ENCODE measurements at places on chromosomes 2 and 18.

GRCh38 chr18:64202210-64202836 is 53.4 kb upstream of the LINC00305 start:
- DNase-seq = no peak

- no peak for DNase-seq
Measured at GRCh38 chr18:20963027-20963426, 148.6 kb downstream of the ROCK1 start.

DNA sequence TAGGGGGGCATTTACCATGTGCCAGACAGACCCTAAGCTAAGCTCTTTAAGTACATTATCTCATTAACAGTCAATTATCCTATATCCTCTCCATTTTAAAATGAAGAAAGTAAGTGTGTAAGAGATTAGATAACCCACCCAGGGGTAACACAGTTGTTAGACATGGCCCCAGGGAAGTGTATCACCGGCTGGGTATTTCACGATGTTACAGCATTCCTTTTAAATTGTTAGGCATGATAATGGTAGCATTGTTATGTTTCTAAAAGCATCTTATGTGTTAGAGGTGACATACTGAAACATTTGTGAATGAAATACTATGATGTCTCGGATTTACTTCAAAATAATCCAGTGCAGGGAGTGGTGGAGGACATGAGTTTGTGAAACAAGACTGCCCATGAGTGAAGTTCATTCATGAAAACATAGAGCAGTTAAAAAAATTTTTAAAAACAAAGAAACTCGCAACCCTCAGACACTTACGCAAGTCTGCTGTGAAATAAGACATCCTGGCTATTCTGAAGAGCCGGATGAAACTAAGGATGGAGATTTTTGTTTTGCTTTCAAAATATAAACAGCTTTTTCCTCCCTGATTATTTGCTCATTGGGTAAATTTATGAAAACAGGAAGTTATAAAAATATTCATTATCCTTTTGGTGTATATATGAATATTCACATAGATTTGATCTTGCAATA is 54.9 kb downstream of the IL1RL2 start:
- no peak for DNase-seq

- no peak for DNase-seq
Measured at GRCh38 chr2:191151331-191151730, 537 bp upstream of the STAT4 start.

DNA sequence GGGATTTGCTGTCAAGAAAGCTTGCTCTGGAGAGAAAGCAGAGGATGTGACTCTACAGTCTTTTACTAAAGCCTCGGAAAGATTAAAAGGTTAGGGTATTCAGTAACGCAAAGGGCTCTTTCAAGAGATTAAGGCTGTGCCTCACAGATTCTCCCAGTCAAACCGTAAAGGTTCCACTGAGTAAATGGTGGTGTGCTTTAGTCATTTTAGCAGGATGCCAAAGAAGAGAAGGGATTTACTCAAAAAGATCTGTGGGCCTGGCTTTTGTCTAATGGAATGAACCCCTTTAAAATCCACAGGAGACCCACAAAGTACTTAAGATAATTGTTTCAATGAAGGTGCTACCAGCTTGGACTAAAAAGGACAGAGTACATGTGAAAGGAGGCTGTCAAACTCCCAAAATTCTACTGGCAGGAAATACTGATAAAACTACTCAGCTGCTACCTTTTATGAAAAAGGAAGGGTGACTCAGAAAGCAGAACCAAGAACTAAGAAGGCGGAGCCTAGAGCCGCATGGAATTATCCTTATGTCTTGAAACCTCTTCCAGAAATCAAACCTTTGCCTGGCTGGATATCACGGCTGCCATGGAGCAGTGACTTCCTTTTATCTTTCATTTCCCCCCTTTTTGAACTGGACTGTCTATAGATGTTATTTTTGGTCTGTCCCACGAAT is 670.2 kb upstream of the ZEB2 start:
- DNase-seq = no peak

DNA sequence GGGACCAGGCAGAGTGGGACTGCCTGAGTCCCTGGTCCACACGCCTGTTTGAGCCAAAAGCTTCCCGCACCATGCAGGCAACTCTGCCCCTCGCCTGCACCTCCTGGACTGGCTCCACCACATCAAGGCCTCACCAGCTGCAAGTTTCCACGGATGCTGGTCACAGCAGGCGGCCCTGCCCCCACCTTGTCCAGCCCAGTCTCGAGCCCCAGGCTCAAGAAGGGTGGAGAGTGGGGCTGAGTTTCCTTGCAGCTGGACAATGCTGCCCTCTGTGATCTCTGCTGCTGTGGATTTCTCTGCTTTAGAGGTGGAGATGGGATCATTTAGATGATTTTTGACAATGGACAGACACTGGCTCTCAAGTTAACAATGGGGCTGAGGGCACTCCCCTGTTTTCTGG is 74.9 kb downstream of the MTCL1 start:
- DNase-seq = no peak

GRCh38 chr2:218028189-218028495 is 25.3 kb upstream of the TNS1 start:
- no peak for DNase-seq

- no peak for DNase-seq
Measured at GRCh38 chr2:137870682-137871081, 93.6 kb upstream of the HNMT start.

DNA sequence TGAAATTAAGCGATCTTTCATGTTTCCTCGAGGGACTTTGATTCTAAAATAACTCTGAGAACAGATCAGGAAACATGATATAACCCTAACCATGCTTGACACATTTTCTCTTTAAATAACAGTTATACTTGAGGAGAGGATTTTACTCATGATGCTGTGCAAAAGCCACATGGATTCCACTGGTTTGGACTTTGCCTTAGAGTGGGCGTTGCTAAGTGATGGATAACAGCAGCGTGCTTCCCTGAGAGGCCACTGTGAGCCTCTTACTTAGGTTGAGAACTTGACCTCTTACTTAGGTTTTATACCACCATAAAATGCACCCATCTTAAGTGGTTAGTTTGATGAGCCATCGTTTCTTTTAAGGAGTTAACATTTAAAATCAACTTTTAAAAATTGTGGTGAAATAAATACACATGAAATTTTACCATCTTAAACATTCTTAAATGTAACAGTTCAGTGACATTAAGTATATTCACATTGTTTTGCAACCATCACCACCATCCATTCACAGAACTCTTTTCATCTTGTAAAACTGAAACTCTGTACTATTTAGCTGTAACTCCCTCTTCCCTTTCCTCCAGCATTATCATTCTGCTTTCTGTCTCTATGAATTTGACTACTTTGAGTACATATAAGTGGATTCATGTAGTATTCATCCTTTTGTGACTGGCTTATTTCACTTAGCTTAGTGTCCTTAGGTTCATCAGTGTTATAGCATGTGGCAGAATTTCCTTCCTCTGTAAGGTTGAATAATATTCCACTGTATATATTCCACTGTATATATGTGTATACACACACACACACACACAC is 22.6 kb downstream of the ANXA4 start:
- DNase-seq = no peak

DNA sequence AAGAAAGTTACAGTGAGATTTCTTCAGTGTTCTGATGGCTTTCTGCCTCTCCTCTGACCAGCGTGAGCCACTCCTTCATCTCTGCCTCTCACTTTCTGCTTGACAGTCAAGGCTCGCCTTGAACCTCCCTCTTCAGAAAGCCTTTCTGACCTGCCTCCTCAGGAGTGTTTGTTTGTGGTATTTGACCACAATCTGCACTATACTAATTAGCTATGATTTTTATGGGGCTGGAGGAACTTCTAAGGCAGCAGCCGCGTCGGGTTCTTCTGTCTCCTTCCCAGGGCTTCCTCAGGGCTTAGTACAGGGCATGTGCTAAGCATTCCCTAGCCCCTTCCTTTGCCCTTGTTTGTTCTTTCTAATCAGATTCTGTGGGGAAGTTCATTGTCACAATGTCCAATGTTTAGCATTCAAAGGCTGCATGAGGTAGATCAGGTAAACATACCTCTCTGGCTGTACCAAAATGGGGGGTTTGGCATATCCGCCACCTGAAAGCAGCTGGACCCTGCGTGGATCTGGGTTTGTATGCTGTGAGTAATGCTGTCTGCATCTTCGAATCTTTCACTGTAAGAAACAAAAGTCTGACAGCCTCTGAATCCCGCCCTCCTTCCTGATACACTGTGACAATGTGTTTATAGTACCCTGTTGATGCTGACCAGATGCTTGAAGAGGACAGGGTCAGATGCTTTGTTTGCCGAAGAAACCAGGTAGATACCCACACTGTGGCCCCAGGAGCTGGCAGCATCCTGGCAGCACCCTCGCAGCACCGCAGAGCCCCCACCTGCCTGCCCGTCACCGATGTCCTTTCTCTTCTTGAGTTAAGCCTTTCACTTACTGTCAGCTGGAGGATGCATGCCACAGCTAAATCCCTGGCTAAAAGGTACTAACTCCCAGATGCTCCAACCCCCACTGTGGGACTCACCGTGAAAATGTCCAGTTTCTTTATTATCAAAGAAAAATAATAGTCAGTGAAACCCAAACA is 260.8 kb upstream of the HDAC4 start:
- no peak for DNase-seq

DNA sequence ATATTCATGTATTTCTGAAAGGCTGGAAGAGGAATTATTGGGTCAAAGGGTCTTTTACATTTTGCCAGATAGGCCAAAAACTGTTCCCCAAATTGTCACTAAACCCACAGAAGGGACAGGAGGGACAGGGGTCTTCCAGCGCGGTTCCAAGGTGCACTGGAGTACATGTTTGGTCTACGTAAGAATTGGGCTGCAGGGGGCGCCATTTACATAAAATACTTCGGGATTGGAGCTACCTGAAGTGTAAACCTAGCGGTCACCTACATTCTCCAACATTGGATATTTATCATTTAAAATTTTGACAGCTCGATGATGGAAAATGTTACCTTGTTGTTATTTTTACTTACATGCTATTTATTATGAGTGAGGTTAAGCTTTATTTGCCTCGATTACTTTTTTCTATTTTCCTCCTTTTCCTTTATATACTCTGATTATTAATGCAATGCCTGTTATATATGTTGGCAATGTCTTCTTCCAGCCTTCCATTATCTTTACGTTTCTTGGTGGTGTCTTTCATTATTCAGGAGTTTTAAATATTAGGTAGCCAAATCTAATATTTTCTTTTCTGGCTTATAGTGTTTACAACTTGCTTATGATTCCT is 43.0 kb upstream of the RAB6C start:
- DNase-seq = peak; percentile 45

- no peak for DNase-seq
Measured at GRCh38 chr2:218435003-218435982, 16.4 kb downstream of the VIL1 start.

GRCh38 chr2:218381916-218382366 is at the start of gene SLC11A1:
TSS of gene SLC11A1 (plus strand) at chr2:218382273. CDS start at chr2:218382369, 96 bp downstream.
- DNase-seq = no peak

DNA sequence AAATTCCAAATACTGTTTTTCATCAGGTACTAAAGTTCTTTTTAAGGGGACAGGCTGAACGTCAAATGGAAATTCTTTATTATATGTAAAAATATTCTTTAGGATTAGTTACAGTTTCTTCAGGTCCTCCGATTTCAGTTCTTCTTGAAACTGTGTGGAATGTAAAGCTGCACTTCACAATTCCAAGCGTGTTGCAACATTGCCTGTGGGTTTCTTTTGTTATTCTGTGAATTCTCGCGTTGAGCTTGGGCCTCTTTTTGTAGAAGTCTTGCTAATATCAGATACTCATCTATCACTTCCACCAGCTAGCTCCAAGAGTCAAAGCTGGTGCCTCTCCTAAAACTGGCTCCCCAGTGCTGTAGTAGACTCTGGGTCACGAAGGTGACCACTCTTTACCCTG is 642.6 kb downstream of the METTL4 start:
- no peak for DNase-seq

DNA sequence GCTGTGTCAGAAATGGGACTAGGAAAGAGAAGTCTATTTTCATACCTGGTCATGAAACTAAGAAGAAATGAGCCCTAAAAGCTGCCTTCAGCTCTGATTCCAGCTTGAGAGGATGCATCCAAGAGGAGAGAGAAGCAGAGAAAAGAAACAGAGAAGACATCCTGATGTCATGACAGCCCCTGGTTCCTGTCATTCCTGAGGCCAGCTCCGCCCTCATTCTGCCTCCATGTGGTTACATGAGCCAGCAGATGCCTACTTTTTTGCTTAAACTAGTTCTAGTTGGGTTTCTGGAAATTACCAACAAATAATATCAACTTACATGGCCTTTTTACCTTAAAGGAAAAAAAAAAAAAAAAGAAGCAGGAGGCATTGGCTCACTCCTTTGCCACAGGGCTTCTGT is 14.1 kb upstream of the ACKR3 start:
- DNase-seq = no peak

GRCh38 chr18:50189160-50189559 is 5.8 kb downstream of the MYO5B start:
- no peak for DNase-seq

- DNase-seq = peak; percentile 3
Measured at GRCh38 chr2:25981596-25982272, 563 bp downstream of the KIF3C start.

DNA sequence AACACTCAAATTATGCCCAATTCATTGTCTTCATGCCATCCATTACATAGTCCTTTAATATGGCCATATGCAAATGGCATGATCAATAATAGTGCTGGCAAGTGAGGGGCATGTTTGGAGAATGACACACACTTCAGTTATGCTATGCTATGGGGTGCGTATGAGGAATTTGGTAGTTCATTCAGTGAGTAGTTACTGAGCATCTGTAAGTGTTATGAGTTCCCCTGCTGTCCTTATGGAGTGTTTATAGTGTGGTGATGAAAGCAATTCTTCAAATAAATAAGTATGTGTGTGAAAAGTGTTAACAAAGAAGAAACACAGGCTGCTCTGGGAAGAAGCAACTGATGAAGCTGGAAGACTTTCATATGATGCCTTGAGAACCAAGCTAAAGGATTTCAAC is 383.7 kb upstream of the SLC14A2 start:
- DNase-seq = no peak

DNA sequence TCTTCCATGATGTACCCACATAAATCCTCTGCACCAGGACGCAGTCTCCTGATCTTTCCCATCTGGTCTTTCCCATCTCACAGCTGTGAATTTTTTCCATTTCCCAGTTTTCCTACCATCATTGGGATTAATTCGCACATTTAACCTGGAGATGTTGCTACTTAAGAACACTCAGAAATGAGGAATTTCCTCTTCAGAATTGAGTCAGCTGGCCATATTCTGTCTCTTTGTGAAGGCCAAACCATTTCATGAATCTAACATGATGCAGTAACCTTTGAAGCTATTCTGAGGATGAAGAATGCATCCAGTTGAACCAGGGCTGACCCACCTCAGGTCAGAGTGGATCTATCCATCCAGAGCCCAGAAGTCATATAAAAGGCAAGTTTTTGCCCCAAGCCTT is 326.8 kb downstream of the SETBP1 start:
- DNase-seq = no peak

DNA sequence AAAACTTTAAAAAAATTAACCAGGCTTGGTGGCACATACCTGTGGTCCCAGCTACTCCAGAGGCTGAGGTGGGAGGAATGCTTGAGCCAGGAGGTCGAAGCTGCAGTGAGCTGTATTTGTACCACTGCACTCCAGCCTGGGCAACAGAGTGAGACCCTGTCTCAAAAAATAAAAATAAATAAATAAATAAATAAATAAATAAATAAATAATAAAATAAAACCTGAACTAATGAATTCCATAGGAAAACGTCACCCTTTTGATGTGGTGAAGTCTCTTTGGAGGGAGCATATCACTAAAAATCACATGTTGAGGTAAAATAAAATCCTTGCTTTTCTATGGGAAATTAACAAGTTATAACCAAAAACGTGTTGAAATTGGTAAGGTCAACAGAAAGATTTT is 29.6 kb upstream of the ITGAV start:
- no peak for DNase-seq
